NCI-H748 treated with DMSO at 0.1 percent for 48 hours (cell line): ENCODE measurements at places on chromosomes 12 and 14.

- no peak for DNase-seq
Measured at GRCh38 chr12:42770261-42770660, 180.7 kb upstream of the PRICKLE1 start.

GRCh38 chr12:112978163-112979040, at the start of gene OAS2:
Gene OAS2, plus strand, starts transcription at chr12:112978519. Its CDS starts 90 bp downstream, at chr12:112978609.
- DNase-seq: no peak

DNA sequence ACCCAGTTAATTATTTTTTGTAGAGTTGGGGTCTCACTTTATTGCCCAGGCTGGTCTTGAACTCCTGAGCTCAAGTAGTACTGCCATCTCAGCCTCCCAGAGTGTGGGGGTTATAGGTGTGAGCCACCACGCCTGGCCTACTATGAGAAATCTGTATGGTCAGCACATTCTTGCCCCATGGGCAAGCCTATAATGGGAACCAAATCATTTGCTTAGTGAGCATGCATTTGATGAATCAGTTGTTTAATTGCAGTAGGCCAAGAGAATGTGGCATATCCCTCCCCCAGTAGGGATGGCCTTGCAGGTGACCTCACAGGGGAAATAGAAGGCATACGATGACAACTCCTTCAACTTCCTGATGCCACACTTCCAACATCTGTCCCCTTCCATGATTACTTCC, 122.7 kb downstream of the DIP2B start:
- DNase-seq: no peak

GRCh38 chr14:21384494-21384851, 654 bp upstream of the SUPT16H start:
- DNase-seq: no peak

GRCh38 chr14:72454388-72455160, 439.3 kb downstream of the DPF3 start:
- DNase-seq: no peak

DNA sequence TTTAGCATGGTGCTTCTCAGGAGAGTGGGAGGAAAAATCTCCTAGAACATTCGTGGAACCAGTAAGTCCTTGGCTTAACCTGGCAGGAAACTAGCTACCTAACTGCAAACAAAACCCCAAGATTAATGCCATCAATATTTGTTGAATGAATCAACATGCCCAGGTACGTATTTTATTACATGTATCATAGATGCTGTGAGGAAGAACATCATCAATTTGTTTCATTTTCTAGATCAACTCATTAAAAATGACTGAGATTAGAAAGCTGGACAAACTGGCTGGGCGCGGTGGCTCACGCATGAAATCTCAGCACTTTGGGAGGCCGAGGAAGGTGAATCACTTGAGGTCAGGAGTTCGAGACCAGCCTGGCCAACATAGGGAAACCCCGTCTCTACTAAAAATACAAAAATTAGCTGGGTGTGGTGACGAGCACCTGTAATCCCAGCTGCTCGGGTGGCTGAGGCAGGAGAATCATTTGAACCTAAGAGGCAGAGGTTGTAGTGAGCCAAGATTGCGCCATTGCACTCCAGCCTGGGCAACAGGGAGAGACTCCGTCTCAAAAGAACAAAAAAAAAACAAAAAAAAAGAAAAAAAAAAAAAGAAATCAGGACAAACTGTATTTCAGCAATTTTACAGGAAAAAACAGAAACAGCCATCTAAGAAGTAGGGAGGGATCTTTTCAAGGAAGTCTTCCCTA, 88.7 kb downstream of the NTN4 start:
- no peak for DNase-seq

- DNase-seq: peak; percentile 70
Measured at GRCh38 chr12:53251477-53252348, 16.4 kb upstream of the ESPL1 start.

GRCh38 chr14:50524060-50524459, 8.3 kb downstream of the MAP4K5 start:
- no peak for DNase-seq

DNA sequence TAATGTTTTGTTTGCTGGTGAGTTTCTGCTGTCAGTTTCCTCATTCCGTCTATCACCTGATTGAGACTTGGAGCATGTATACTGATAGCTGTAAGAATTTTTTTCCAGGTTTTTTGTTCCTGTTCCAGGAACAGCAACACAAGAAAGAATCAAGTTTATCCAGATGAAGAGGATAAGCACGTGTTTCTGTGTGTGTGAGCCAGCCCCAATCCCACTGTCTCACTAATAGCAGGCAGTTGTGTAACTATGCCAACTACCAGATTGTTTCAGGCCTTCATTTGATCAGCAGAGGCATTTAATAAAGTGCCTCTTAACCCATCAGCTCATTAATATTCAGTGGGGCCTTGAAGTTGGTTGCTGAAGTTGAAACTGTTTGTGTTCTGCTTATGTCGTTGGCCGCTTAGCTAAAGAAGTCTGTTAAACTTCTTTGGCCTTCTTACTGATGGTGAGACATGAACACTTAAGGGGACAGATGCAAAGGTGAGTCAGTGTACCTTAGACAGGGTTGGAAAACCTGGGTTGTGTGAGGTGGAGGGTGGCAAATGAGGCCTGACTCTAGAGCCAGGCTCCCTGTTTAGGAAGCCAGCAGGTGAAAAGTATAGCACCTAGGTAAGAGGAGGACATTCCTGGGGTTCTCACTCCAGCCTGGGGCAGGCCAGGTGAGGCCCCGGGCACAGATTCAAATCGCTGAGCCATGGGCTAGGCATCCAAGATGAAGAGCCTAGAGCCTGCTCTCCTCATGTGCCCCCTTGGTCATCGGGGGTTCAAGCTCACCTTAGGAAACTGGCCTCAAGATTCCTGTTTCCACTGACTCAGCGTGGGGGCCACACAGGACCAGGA, 3.7 kb downstream of the ANKRD13A start:
- no peak for DNase-seq

GRCh38 chr14:91257328-91258010, 13.0 kb upstream of the GPR68 start:
- DNase-seq: no peak

DNA sequence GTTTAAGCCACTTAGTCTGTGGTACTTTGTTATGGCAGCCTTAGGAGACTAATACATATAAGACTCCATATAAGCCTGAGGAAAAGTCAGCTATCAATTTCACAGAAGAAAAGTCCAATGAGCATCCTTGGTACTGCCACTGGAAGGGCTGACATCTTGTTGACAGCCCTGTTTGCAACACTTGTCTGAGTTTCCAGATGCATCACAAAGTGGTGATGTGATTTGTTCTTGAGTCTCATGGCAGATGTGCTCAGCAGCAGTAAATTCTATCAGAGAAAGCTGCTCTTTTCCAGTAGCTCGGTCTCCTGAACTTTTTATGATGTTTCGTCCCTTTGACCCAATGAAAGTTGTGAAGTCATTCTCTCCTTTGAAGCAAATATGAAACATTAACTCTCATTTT, 54.3 kb downstream of the STON2 start:
- no peak for DNase-seq

GRCh38 chr14:75609116-75609515, 30.7 kb downstream of the FLVCR2 start:
- DNase-seq: no peak

- DNase-seq: no peak
Measured at GRCh38 chr12:70741256-70741655, 104.0 kb upstream of the PTPRB start.

GRCh38 chr12:97797473-97797872, 334.9 kb downstream of the RMST start:
- no peak for DNase-seq

DNA sequence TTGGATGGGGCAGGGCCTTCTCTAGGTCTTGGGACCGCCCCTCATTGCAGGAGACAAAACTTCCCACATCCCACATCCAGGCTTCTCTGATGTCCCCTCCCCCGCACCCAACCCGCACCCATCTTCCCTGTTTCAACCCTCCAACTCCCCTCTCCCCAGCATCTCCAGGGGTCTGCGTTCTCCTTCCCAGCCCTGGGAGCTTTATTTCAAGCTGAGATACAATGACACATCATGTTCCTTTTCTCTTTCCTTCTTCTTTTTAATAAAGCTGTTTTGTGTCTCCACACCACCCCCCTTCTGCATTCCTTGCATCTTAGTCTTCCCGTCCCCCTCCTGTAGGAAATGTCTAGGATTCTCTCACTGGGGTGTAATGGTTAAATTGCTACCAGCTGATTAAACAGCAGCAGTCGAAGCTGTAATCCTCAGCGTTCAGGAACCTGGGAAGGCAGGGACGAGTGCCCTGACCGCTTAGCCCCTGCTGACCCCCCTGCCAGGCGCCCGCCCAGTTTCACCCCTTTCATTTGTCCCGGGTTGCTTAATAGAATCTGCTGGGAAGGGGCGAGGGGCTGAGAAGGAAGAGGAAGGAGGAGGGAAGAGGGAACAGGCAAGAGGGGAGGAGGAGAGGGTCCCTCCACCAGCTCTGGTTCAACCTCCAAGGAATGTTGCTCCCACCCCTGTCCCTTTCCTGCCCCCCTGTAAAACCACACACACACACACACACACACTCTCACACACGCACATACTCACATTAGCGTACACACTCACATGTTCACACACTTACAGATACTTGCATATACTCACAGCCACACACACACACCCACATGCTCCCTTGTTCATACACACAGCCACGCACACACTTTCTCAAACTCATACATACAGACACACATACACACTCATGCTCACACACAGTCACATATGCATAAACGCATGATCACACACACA, 104.5 kb upstream of the MED13L start:
- no peak for DNase-seq

DNA sequence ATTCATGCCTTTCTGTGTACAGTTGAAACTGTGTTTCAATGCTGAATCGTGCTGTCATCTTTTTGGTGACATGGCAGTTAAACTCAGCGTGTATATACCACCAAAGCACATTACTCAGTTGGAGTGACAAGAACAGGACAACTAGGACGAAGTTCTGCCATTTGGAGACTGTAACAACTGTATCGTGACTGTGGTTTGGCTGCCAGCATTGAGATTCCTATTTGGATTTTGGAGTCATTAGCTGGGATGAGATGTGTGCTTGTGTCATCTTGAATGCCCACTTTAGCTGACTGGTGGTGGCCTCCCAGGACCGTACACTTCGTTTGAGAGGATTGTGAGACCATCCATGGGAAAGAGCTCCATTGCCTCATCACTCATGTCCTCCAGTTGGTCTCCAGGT, 42.9 kb downstream of the FBXL14 start:
- no peak for DNase-seq

- DNase-seq: peak; percentile 9
Measured at GRCh38 chr12:6540181-6540877, 6.0 kb downstream of the GAPDH start.

DNA sequence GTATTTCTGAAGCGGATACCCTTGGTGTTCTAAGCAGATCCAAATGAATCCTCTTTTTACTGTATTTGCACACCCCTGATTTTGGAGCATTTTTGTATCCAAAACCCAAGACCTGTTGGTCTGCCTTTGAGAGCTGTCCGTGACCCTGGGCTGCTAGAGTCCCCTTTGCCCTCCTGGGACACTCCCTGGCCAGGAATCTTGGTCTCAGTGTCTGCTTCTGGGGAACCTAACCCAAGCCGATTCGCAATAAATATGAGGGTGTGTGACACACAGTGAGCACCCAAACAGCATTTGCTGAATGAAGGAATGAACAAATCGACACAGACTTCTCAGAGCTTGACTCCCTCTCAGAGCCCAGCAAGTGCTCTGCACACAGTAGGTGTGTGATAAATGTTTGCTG, 92.9 kb downstream of the SCARB1 start:
- DNase-seq: no peak

- no peak for DNase-seq
Measured at GRCh38 chr14:54556535-54556934, 10.4 kb upstream of the SAMD4A start.

DNA sequence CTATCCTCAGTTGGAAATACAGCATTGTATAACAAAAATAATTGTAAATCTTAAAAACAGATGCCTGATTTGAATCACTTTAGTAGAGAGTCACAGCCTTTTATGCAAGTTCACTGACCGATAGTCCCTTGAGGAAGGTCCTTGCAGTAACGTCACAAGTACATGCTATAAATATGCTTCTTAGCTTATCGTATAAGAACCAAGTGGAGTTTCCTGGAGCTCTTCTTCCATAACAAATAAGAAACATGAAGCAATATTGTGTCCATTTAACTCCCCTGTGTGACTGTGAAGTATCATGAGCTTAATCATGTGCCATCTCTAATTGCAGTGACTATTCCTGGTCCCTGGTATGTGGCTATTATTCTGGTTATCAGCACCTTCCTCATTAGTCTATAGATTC, 107.9 kb downstream of the SLC38A4 start:
- DNase-seq: no peak

GRCh38 chr12:119692997-119693396, 25.1 kb downstream of the PRKAB1 start:
- DNase-seq: no peak

DNA sequence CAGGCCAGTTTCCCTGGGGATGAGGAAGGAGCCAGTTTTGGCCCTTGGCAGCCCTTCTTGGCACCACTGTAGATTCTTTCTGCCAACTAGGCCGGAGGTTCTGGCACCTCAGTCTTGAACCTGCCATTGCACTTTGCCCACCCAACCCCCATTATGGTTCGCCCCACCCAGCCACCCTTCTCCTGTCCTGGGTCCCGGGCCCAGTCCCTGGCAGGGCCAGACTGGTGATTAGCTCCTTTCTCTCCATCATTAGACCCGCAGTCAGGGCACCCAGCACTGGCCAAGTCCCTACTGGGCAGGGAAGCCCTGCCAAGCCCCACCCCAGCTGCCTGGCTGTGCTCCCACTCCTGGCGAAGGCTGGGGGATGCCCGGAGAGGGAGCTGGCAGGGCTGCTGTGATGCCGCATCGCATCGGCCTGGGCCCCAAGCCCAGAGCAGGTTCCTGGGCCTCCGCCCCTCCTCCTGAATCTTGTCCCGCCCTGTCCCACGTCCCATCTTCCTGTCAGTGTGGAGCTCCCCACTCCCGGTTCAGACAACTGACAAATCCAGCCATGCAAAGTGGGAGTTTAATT, 9.8 kb downstream of the FAM222A start:
- no peak for DNase-seq

DNA sequence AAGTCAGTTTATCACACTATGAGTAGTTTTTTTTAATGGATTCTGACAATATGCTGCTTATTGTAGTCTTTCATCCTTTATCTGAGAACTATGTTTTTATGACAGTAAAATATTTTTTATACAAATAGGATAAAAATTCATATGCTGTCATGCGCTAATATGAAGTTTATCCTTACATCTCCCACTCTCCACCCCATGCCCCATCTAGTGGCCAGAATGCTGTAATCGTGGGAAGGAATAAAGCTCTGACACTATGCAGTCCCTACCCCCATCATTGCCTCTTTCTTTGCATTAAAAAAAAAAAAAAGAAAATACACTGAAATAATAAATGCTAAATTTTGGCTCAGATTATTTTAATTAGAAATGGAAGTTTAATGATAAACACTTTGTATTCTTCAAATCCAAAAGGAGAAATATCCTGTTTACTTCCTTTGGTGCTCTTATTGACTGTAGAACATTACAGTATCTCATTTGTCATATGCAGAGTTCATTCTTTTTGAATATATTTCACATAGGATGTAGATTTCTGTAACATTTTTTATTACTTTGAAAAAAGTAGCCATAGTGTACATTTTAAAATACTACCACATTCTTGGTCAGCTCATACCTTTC, 145.9 kb upstream of the SLCO1C1 start:
- DNase-seq: no peak

GRCh38 chr14:71070169-71070568, 162.9 kb downstream of the PCNX1 start:
- DNase-seq: no peak
